Motor neuron (in vitro differentiated cells): ENCODE measurements at places on chromosomes 12 and 14. TPM values are rescaled to one million over a fixed set of nuclear protein-coding genes. Genes with fewer than 3 reads are reported as not detected.

DNA sequence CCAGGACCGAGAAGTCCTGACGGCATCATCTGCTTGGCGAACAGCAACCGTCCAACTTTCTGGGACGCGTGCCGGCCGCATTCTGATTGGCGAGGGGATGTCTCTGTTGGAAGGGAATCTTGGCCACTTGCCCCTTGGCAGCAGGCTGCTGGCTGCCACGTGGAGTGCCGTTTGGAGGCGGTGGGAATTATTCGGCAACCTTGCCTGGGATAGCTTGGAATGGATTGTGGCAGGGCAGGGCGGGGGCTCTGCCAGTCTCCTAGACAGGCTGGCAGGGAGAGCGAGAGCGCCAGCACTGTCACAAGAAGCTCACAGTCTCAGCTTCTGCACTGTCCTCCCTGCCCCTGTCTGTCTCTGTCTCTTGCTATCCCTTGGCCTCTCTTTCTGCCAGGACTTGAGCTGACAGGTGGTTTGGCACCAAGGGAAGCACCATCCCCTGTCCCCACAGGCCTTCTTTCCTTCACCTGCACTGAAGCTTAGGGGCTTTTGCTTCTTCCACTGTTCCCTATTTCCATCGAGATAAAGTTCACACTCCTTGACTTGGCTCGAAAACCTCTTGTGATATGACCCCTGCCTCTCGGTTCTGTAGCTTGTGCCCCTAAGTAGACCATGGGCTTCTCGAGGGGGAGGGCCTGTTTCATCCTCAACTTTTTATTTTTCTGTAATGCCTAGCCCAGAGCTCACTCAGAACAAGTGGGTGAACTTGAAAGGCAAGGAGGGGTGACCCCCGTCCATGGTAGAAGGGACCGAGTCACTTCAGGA lies 201.9 kb downstream of the PHETA1 start:
- ATAC-seq = no peak

Gene BHLHE41
- 0.24 and 0.75 TPM in 2 replicates for total RNA-seq

Gene PSMB5
- 111 and 122 TPM in 2 replicates for total RNA-seq

GRCh38 chr14:74942608-74943007 lies 12.8 kb downstream of the PGF start:
- ATAC-seq = no peak

- ATAC-seq = no peak
These were observed 1185.5 kb downstream of the LRFN5 start for GRCh38 chr14:42792166-42792565.

DNA sequence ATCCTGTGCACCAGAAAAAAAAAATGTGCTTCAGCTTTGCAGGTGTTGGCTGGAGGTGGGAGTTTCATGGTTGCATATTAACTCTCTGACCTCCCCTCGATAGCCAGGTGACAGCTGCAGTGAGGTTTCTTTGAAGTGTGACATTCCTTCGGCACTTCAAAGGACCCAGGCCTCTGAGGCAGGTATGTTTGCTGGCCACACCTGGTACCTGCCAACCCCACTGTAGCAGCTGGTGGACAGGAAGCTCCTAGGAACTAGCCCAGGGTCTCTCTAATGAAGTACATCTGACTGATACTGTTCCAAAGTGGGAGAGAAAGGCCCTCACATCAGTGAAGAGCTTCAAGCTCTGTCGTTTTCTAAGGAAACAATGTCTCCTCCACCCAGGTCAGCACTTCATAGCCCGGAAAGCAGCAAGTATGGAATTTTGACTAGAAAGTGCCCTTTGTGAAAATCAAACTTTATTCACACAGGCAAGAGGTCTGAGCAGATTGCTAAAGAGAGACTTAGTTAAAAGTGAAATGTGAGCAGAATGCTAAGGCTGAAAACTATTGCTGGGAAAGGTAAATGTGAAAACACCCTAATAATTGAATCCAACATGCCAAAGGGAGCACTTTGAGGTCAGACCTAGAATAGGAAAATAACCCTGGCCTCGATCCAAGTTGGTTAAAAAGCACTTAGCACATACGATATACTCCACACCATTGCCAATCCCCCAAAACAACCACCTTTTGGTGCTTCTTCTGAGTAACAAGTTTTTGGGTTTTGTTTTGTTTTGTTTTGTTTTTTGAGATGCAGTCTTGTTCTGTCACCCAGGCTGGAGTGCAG lies 71.3 kb downstream of the PHLDA1 start:
- ATAC-seq = no peak

Gene TMEM119
- 2.0 and 2.1 TPM in 2 replicates for total RNA-seq

- ATAC-seq = no peak
These were observed 401.8 kb downstream of the BTG1 start for GRCh38 chr12:91743704-91744321.

DNA sequence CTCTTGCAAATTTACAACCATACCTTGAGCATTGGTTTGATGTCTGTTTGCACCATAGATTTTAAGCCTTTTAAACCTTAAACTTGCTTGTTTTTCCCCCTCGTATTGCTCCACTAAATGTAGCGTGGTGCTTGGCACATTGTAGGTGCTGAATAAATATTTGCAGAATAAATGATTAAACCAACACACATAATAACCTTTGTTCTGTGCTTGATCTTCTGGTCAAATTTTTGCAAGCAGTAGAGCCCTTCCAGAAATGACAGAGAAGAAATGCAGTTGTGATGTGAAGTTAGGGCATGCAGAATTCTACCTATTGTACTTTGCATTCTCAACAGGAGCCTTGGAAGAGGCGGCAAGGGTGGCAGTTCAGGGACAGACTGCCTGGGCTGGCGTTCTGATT lies 394.4 kb upstream of the TBX3 start:
- ATAC-seq = no peak

DNA sequence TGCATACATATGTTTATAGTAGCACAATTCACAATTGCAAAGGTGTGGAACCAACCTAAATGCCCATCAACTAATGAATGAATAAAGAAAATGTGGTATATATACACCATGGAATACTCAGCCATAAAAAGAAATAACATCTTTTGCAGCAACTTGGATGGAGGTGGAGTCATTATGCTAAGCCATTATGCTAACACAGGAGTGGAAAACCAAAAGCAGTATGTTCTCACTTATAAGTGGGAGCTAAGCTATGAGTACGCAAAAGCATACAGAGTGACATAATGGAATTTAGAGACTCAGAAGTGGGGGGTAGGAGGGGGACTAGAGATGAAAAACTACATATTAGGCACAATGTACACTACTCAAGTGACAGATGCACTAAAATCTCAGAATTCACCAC lies 16.2 kb upstream of the SPTSSA start:
- ATAC-seq = no peak

Gene GPR65
- 0.11 and 0.14 TPM in 2 replicates for total RNA-seq

GRCh38 chr12:82040987-82041743 lies 282.0 kb upstream of the PPFIA2 start:
- no peak for ATAC-seq
